Mesothelial cell of epicardium (in vitro differentiated cells): ENCODE measurements at places on chromosomes 12 and 14.

DNA sequence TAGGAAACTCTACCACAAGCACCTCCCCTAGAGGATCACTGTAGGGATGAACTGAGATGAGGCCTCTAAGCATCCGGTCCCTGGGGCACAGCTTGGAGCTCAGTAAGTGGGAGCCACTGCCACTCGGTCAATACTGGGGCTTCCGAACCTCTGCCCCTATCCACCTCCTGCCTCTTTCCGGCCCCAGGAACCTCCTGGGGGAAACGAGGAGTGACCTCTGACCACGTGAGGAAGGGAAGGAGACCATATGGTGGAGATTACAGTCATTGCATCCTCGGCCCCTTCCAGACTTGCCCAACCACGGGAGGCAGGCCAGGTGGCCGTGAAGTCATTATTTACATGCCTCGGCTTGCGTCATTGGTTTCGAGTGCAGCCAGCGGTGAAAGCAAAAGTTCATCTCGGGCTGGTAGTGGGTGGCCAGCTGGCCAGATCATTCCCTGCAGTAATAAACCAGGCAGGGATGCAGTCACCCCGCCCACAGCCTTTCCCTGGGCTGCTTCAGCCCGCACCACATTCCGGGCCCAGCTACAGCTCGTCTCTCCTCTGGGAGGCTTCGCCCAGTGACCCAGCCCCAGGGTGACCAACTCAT, 65.4 kb downstream of the C14orf132 start:
- DNase-seq = no peak

DNA sequence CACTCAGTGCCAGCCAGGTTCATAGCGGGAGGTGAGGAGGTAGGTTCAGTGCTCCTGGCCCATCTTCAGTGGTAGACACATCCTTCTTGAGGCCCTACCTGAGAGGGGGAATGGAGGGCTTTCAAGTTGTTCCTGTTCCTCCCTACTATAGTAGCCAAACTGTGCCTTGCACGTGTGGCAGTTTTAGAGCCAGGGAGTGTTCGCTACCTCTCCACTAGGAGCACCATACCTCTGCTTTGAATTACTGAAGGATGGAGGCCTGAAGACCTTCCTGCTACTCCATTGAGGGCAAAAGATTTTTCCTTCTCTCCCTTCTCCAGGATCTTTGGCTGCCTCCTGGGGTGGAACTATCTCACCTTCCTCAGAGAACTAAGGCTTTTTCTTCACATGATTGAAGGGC, 5.9 kb upstream of the ALG10 start:
- DNase-seq = no peak

- DNase-seq = no peak
Observed at GRCh38 chr12:112007945-112008344, 5.0 kb downstream of the TMEM116 start.

DNA sequence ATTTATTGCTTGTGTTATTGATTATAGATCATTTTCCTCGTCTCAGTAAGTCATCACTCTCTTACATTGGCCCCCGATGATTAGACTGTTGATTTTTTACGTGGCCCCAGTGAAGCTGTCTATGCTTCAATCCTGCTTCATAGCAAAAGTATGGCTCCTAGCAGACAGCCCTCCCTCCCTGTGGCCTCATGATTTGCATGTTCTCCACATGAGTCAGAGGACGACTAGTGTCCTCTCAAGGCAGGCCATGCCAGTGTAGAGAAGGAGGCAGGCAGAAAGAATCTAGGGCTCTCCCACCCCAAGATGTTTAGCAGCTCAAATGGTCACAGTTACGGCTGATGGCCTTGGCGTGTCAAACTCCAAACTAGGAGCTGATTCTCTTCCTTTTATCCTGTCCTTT, 59.6 kb downstream of the FIGNL2 start:
- DNase-seq = no peak

DNA sequence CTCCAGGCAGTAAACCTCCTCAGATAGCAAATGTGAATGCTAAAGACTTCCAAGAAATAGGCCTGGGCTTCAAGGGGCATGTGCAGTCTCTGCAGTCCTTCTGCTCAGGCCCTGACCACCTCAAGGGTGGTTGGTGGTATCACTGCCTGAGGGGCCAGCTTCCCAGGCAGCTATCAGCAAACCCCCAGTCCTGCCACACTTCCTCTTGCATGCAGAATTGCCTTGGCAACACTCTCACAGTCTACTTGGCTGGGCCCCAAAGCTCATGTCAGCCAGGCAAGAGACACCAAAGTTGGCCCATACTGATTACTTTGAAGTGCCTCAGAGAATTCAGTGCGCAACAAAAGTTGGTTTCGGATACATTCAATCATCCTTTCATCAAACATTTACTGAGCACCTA, 3.5 kb upstream of the ASB8 start:
- DNase-seq = no peak

GRCh38 chr12:77345336-77345735, 280.0 kb upstream of the E2F7 start:
- no peak for DNase-seq

GRCh38 chr14:80602946-80603345, 338.6 kb downstream of the CEP128 start:
- no peak for DNase-seq

- DNase-seq = no peak
Observed at GRCh38 chr14:54420478-54421142, 20.6 kb downstream of the CNIH1 start.

- DNase-seq = no peak
Observed at GRCh38 chr12:15253990-15254389, 32.8 kb upstream of the RERG start.

DNA sequence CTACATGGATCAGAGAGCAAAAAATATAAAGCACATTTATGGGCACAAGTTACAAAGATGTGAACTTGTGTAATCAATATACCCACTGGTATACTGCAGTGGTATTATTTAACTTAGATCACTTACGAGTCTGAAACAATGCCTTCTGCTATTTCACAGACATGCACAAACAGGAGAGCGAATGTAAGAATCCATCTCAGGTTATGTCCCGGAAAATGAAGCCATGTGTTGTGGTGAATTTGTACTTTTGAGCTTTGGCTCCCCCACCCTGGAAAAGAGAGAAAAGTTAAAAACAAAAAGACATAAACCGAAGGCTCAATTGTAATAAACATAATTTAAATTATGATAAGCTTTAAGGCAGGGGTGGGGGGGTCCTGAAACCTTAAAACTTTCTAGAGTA, 7.6 kb downstream of the ABCC9 start:
- DNase-seq = no peak
